ENCODE measurements at places on chromosomes 4 and X.

- DNase-seq = no peak
Observed at GRCh38 chrX:78527263-78527662, 131.9 kb downstream of the RTL3 start.

DNA sequence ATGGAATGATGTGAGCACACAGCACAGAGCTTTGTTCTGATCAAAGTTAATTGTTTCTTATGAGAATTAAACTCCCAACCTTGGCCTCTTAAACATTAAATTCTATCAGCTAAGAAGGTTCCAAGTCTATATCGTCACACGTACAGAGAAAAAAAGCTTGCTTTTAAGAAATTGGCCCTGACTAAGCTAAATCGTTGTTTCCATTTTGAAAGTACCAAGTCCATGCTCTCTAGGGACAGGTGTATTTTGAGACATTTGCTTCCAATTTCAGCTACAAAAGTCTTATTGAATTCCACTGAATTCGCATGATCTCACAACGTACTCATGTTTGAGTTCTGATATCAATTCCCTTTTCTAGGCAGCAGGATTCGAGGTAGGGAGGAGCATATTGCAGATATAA, 157.4 kb downstream of the SHROOM3 start:
- DNase-seq = no peak

- DNase-seq = no peak
Observed at GRCh38 chr4:31548823-31549222, 828.7 kb downstream of the PCDH7 start.

DNA sequence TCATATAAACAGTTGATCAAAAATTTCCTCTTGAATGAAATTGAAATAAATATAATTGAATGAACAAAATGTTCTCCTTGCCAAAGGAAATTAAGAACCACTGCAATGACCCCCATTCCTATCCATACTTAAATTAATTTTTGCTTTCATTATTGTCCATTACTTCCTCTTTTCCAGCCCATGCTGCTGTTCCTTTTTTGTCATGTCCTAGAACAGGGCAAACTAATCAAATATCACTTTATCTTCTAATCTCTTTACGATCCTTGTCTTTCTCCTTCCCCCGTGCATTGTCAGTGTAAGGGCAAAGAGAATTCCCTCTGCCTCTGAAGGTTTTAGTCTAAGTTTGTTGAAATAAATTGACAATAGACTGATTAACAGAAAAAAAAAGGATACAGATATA, 203.0 kb downstream of the CENPC start:
- no peak for DNase-seq

DNA sequence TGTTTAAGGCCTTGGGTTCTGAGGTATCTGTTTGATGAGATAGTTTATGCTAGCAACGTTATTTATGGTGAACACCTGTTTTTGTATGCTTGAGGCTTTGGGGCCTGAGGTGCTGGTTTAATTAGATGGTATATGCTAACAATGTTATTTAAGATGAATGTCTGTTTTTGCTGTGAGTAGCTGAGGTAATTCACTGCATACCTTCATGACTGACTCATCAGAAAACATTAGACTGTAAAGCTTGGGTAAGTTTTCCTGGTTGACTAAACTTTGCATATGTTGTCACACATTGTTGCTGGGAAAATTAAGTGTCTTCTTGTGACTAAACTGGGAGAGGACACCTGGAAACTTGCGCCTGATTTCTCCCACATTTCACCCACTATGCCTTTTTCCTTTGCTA, 1026.6 kb downstream of the RAPGEF2 start:
- DNase-seq = no peak

DNA sequence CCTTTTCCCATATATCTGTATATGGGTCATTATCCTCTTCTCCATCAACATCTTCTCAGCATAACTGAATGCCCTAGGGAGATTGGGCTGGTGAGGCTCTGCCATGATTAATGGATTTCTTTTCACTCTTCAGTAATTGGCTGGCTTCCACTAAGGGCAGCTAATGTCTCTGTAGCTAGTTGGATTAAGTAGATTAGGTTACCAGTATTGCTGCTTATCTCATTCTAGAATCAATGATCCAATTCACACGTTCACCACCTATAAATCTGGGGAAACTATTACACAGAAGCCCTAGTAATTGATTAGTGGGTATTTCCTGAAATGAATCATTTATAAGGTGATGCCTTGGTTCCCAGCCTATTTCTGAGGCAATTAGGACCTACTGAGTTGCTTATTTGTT, 94.8 kb downstream of the KDR start:
- DNase-seq = no peak

DNA sequence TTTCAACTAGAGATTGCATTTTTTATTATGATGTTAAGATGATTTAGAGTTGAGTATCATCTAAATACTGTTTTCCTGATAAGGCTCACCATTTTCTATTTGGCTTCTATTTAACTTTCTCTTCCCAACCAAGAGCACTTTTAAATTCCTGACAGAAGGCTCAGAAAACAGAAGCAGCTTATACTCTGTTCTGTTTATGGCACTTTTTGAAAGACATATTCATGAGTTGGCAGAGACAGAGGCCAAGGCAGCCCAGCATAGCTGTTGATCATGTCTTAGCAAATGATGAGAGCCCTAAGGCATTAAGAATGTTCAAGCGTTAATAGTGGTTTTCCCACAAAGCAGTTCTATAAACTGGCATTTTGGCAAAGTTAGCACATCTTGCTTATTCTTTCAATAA, 330.3 kb downstream of the TRAM1L1 start:
- no peak for DNase-seq

GRCh38 chrX:103941201-103941975, 21.0 kb upstream of the TMSB15B start:
- DNase-seq = no peak

GRCh38 chr4:148852092-148852699, 410.0 kb upstream of the NR3C2 start:
- DNase-seq = no peak

- no peak for DNase-seq
Observed at GRCh38 chr4:41476310-41476885, 61.6 kb upstream of the LIMCH1 start.

- DNase-seq = no peak
Observed at GRCh38 chrX:53251307-53251706, 26.3 kb upstream of the KDM5C start.

- no peak for DNase-seq
Observed at GRCh38 chrX:1592470-1593142, 1.2 kb downstream of the AKAP17A start.

DNA sequence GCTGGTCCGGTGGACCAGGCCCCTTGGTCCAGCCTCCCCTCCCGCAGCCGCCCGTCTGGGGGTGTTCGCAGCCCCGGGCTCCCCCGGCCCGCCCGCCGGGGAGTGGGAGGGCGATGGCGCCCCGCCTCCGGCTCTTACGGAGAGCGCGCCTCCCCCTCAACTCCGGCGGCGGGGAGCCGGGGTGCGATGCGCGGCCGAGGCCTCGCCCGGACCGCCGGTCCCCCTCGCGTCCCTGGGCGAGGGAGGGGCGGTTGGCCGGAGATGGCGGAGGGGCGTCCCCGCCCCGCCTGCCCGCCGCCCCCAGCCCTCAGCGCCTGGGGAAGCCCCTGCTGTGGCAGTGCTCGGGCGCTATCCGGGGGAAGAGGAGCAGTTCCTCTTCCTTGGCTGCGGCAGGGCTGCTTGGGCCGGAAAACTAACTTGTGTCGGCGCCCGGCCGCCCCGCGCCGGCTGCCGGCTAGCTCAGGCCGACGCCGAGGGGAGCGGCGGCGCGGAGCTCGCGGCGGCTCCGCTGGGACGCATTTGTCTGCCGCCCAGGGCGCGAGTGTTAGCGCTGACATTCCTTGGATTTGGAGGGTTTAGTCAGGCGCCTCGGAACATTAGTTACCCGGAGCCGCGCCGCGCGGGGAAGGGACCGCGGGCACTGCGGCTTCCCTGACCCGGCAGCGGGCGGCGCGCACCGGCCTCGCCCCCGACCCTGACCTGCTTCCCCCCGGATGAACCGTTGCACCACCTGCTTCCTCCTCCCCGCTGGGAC, 994 bp downstream of the GALNT7 start:
- peak; percentile 16 for DNase-seq

DNA sequence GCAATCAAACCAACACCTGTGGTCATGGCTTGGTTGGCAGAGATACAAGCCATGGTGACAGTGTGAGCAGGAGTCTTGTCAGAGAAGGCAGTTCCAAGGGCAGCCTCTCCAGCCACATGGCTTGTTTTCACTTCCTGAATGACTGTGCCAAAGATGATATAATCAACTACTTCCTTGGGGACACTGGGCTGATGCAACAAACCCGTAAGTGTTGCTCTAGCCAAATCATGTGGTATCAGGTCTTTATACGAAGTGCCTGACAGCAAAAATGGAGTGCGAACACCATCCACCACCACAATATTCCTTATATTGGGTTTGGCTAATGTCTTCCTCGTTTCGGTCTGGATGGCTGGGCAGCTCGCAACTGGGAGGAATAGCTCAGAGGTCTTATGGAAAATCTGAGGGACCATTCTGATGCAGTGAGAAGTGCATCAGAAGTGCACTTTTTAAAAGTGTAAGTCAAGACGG, 922.0 kb downstream of the NLGN4X start:
- DNase-seq = no peak

DNA sequence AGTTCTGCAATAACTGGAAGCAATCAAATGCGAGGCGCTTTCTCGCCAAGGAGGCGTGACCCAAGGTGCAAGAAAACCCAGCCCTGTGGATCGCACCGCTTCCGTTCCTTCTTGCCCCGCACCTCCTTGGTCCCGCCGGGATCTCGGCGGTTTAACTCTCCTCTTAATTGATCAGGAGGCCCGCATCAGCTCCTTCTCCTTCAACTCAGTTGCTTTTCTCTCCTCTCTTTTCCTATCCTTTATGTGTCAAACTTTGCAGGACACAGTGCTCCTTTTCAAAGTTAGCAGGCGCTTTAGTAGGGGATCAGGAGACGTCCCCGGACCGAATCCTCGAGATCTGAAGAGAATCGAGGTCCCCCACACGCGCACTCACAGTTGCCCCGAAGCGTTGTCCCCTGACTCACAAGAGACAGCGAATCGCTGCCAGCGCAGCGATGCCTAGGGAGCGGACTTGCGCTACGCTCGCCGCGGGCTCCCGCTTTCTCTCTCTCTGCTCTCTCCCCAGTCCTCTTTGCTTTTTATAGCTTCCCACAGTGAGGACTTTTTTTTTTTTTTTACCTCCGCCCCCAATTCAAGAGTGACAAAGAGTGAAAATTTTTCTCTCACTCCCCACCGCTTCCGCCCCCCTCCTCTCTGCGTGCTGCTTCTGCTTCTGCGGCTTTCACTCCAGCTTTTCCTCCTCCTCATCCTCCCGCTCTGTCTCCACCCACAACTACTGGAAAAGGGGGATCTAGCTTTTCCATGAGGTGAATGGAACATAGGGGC, at the start of gene DKK2:
Gene DKK2, minus strand, starts transcription at position 495 of the 765 bp plus-strand sequence. CDS start 722 bp downstream, outside the sequence.
- DNase-seq = no peak

GRCh38 chrX:42375086-42375485, 402.9 kb downstream of the PPP1R2C start:
- DNase-seq = no peak

GRCh38 chr4:140789759-140790158, 33.6 kb upstream of the TBC1D9 start:
- no peak for DNase-seq

- no peak for DNase-seq
Observed at GRCh38 chr4:94533405-94534223, 81.9 kb downstream of the PDLIM5 start.

DNA sequence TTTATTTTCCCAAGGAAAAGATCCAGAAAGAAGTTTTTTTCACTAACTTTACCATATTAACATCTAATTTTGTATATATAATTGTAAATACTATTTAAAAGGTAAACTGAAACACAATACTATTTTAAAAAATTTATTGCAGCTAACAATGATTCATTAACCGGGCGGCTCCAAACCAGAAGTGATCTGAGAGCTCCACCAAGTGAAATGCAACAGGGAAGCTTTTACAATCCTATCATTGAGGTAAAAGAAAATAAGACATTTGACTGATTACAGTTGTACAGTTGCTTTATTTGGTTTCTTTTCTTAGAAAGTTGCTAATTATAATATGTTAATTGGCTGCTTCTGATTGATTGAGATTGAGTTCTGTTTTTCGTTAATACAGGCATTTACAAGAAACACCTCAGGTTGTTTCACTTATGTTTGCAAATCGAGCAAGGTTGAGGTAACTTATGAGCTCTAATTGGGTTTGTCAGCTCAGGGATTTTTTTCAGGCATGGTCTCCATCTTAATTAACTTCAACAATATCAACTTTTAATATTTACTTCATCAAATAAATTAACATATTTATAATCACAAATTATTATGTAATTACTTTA, 220.2 kb upstream of the UGT8 start:
- no peak for DNase-seq

DNA sequence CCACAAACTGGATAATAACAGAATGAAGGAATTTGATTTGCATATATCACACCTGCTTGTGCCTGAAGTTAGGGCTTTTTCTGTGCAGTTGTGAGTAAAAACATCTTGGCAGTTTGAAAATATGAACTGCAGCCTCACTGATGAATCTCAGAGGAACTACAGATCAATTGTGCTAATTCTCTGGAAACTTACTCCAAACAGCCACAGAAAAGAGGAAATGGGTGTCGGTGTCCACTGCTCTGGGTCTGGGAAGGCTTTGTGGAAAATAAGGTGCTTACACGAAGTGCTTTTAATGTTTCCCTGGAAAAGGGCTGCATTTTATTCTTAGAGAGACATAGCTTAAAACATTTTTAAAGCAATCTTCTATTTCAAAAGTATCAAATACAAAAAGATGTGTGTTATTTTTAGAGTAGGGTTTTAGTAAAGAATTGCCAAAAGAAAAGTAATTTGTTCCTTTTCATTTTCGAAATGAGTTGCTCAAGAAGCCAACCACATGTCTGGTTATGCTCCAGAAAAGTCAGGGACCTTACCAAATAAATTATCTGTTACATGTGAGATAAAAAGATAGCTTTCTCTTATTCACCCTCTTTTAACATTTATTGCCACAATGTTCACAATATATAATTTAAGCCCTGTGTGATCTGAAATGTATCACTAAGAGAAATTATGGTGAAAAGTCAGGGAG, 240.1 kb downstream of the FRAS1 start:
- DNase-seq = no peak

DNA sequence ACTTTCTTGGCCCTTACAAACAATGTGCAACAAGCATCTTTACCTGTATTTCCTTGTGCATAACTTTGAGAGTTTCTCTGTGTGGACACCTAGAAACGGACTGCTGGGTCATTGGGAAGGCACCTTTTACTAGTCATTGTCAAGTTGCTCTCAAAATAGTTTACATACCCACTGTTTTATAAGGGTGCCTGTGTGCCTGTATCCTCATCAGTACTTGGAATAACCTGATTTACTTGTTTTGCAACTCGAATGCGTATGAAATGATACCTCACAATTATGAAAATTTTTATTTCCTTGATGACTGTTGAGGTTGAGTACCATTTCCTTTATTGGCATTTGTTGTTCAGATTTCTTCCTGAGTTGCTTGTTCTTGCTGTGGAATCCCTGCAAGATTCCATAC, 150.8 kb downstream of the STIM2 start:
- no peak for DNase-seq

GRCh38 chr4:123554801-123555232, 158.2 kb downstream of the SPRY1 start:
- no peak for DNase-seq

- DNase-seq = no peak
Observed at GRCh38 chrX:154371789-154372300, 2.6 kb downstream of the FLNA start.

GRCh38 chr4:177480795-177481194, 38.6 kb upstream of the AGA start:
- DNase-seq = no peak

- DNase-seq = no peak
Observed at GRCh38 chrX:38887222-38887621, 86.0 kb downstream of the MID1IP1 start.

Data from stimulated activated CD8-positive, alpha-beta memory T cell treated with anti-CD3 and anti-CD28 coated beads, Interleukin-2, amount 100 ng/mL, for 1 hour (primary cell).